Naive thymus-derived CD4-positive, alpha-beta T cell (primary cell): ENCODE measurements at places on chromosomes 4 and X. TPM values are rescaled to one million over a fixed set of nuclear protein-coding genes. Genes with fewer than 3 reads are reported as not detected.

GRCh38 chr4:13478707-13479106 is 5.4 kb downstream of the RAB28 start:
- peaks cover 9% of the 10 kb centered on the region for H3K4me1 ChIP-seq
- H3K4me3 ChIP-seq, result no peak overlapping the region
- DNase-seq, result no peak

The EDNRA gene
- polyA plus RNA-seq, result not detected

GRCh38 chrX:105190252-105190853 is 30.1 kb downstream of the TEX13A start:
- no peak for DNase-seq
- H3K27me3 ChIP-seq, result no peaks in the 10 kb centered on the region
- H3K27ac ChIP-seq, result no peak overlapping the region
- H3K36me3 ChIP-seq, result no peaks in the 10 kb centered on the region
- no peaks in the 10 kb centered on the region for H3K4me1 ChIP-seq

DNA sequence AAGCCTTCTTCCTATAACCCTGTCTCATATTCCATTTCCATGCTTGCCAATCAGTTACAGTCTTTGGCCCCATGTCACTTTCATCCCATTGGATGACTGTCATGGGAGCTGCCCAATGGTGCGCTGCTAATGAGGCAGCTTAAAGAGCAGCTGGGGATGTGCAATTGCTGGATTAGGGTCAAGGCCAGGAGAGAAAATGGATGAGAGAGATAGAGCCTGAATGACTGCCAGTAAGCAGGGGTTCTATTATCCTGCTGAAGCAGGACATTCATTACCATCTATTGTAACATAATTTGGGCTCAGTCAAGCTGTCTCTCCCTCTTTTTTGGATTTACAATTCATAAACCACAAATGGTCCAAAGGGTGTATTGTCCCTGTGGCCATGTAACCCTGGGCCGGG is 909.0 kb downstream of the CENPC start:
- no peak for DNase-seq
- no peak overlapping the region for H3K4me3 ChIP-seq
- no peaks in the 10 kb centered on the region for H3K36me3 ChIP-seq
- no peaks in the 10 kb centered on the region for H3K27me3 ChIP-seq
- H3K27ac ChIP-seq, result no peak overlapping the region

DNA sequence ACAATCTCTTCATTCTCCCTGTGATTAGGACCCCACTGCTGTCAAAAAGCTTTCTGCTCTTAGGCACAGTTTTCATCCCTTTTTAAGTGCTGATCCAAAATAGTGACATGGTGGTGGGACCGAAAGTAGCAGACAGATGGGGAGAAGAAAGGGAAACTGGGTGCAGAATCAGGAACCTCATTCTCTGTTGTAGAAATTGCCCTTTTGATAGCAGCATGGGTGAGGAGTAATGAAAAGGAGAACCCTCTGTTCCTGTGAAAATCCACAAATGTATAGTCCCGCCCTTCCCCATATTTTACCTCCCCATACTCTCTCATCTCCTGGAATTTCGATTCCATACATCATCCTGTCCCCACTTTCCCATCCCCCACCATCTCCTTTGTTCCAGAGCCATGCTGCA is 126.5 kb downstream of the STIM2 start:
- H3K4me1 ChIP-seq, result peaks cover 8% of the 10 kb centered on the region
- no peaks in the 10 kb centered on the region for H3K36me3 ChIP-seq
- no peak overlapping the region for H3K4me3 ChIP-seq
- no peaks in the 10 kb centered on the region for H3K27me3 ChIP-seq
- no peak overlapping the region for H3K27ac ChIP-seq

The TMEM156 gene
- 16.6 TPM for polyA plus RNA-seq

- no peaks in the 10 kb centered on the region for H3K27me3 ChIP-seq
- peaks cover 12% of the 10 kb centered on the region for H3K4me1 ChIP-seq
- H3K4me3 ChIP-seq, result peak overlapping the region; percentile 75
Measured at GRCh38 chrX:153793291-153793690, 884 bp downstream of the IDH3G start.

The PDGFC gene
- polyA plus RNA-seq, result not detected

The SHROOM4 gene
- polyA plus RNA-seq, result not detected

GRCh38 chrX:43314525-43314924 is 341.6 kb upstream of the MAOA start:
- DNase-seq, result no peak
- no peaks in the 10 kb centered on the region for H3K4me1 ChIP-seq
- no peaks in the 10 kb centered on the region for H3K36me3 ChIP-seq
- no peak overlapping the region for H3K4me3 ChIP-seq
- H3K27me3 ChIP-seq, result no peaks in the 10 kb centered on the region

DNA sequence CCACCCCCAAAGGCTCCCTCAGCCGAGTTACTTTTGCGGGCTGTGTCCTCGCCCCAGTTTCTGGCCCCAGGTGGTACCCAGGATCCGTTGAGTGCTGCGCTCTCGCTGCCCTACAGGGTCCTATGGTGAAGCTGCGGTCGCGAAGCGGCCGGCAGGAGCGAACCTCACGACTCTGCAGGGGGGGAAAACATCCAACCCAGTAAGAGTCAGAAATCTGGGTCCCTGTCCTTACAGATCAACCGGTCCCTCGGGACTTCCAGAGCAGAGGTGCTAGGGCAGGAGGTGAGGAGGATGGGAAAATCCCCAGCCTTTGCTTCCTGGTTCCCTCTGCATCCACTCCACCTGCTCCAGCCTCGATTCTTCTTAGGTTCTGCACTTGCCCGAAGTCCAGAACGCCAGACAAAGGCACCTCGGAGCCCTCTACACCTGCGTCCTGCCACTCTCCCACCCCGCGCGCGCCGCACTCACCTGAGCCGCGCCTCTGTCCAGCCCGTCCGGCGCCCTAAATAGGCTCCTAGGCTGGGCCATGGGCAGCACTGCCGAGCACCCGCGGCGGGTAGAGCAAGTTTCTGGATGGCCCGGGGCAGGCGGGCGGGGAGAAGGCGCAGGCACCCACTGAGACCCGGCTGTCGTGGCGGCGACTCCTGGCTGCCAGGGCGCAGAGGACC is at the start of gene HS3ST1:
HS3ST1 (minus strand) TSS at position 664 of the 668 bp plus-strand sequence. CDS start 28,889 bp downstream, outside the sequence.
- peaks cover 8% of the 10 kb centered on the region for H3K4me1 ChIP-seq
- peak; percentile 1 for DNase-seq
- H3K4me3 ChIP-seq, result peak within 1 kb of the TSS; percentile 43
- H3K27me3 ChIP-seq, result no peaks in the 10 kb centered on the region

The ETDA gene
- not detected for polyA plus RNA-seq

The ANK2 gene
- polyA plus RNA-seq, result not detected

The ARX gene
- polyA plus RNA-seq, result not detected

DNA sequence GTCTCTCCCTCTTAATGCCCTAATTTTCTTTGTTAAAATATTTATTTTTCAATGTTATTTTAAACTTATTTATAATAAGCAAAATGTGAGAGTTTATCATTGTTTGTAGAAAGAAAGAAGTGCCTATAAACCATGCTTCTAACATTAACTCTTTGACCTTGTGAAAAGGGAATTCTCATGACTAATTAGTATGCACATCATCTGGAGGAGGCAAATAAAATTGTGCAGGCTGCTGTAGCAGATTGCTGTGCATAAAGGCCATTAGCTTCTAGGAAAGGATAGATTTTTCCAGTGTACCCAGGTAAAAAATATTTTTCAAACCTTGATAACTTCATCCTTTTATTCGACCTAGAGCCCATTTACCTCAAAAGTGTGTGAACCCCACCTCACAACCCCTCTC is 84.6 kb upstream of the GUCY1A1 start:
- H3K27ac ChIP-seq, result no peak overlapping the region
- H3K4me3 ChIP-seq, result no peak overlapping the region
- no peaks in the 10 kb centered on the region for H3K4me1 ChIP-seq
- no peaks in the 10 kb centered on the region for H3K36me3 ChIP-seq

DNA sequence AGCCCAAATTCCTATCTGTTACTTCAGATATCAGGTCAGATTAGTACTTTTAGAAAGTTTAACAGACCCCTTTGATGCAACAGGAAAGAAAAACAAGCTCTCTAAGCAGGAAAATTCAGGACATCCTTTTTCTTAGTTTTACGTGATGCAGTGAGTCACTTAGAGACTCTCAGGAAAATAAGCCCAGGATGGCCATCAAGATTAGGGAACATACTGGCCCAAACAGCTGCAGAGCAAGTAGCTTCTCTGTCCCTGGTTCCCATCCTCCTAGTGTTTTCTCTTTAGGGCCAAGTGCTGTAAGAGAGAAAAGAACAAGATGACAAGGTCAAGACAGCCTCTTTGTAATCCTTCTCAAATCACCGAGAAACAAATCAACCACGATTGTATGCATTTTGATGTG is 219.1 kb downstream of the ZNF674 start:
- no peaks in the 10 kb centered on the region for H3K27me3 ChIP-seq
- no peak overlapping the region for H3K4me3 ChIP-seq
- no peak for DNase-seq
- H3K4me1 ChIP-seq, result no peaks in the 10 kb centered on the region

The RENBP gene
- 1.3 TPM for polyA plus RNA-seq

The UGT2B7 gene
- not detected for polyA plus RNA-seq

The TXK gene
- polyA plus RNA-seq, result 80.9 TPM

- no peaks in the 10 kb centered on the region for H3K36me3 ChIP-seq
- H3K27ac ChIP-seq, result no peak overlapping the region
- H3K4me1 ChIP-seq, result no peaks in the 10 kb centered on the region
Measured at GRCh38 chr4:42197341-42197740, 44.9 kb upstream of the BEND4 start.

GRCh38 chr4:3766036-3766784 is at the start of gene ADRA2C:
TSS of gene ADRA2C (plus strand) at chr4:3766385. CDS start at chr4:3766607, 222 bp downstream.
- H3K27ac ChIP-seq, result no peak within 1 kb of the TSS
- DNase-seq, result no peak
- H3K27me3 ChIP-seq, result no peaks in the 10 kb centered on the region
- H3K4me1 ChIP-seq, result no peaks in the 10 kb centered on the region

The TLR6 gene
- not detected for polyA plus RNA-seq

The PCDH19 gene
- not detected for polyA plus RNA-seq

The ODAPH gene
- polyA plus RNA-seq, result not detected

DNA sequence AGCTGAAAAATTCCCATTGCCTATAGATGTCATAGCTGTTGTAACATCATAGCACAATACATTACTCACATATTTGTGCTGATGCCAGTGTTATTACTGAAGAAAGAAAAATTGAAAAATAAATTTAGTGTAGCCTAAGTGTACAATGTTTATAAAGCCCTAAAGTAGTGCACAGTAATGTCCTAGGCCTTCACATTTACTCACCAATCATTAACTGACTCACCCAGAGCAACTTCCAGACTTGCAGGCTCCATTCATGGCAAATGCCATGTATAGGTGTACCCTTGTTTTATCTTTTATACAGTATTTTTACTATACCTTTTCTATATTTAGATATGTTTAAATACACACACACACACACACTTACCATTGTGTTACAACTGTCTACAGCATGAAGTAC is 265.4 kb upstream of the MAGEB18 start:
- H3K4me1 ChIP-seq, result no peaks in the 10 kb centered on the region
- no peaks in the 10 kb centered on the region for H3K36me3 ChIP-seq
- DNase-seq, result no peak
- no peak overlapping the region for H3K4me3 ChIP-seq

The FRMPD4 gene
- not detected for polyA plus RNA-seq

- no peak overlapping the region for H3K4me3 ChIP-seq
- H3K4me1 ChIP-seq, result no peaks in the 10 kb centered on the region
- H3K27ac ChIP-seq, result no peak overlapping the region
- no peak for DNase-seq
- H3K27me3 ChIP-seq, result no peaks in the 10 kb centered on the region
Measured at GRCh38 chr4:151223465-151223864, 53.5 kb upstream of the PRSS48 start.

The GPR119 gene
- not detected for polyA plus RNA-seq

GRCh38 chrX:121195719-121196118 is 148.3 kb downstream of the GLUD2 start:
- H3K27ac ChIP-seq, result no peak overlapping the region
- DNase-seq, result no peak
- no peaks in the 10 kb centered on the region for H3K27me3 ChIP-seq
- no peaks in the 10 kb centered on the region for H3K36me3 ChIP-seq
- H3K4me3 ChIP-seq, result no peak overlapping the region

The DRP2 gene
- polyA plus RNA-seq, result not detected

DNA sequence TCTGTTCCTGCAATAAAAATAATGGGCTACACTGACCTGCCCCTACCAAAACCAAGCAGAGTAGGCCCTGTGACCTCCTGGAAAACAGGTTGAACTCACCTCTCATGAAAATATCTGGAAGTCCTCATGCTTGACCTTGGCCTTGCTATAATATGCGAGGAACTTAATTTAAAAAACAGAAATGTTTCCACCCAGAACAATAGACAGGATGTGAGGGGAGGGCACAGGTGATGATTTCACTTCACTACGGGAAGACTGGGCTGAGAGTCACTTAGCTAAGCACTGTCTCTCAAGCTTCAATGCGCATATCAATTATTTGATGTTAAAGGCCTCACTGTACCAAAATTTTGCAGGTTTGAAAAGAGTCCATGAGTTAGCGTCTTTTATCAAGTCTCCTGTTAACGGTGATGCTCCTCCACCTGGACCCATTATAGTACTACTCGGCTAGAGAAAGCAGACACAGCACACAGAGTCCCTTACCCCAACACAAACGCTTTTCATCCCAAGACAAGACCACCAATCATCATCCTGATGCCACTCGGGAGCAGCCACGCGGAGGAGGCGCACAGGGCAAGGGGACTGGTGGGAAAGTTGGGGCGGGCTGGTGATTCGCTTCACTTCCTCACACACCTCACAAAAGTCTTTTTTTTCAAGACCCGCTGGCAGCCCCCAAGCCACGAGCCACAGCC is 25.9 kb downstream of the ZNF721 start:
- peaks cover 14% of the 10 kb centered on the region for H3K36me3 ChIP-seq
- H3K4me3 ChIP-seq, result peak overlapping the region; percentile 93
- no peaks in the 10 kb centered on the region for H3K27me3 ChIP-seq
- peaks cover 5% of the 10 kb centered on the region for H3K4me1 ChIP-seq
- H3K27ac ChIP-seq, result peak overlapping the region; percentile 92

GRCh38 chrX:79089896-79090584 is 54.4 kb upstream of the GPR174 start:
- no peaks in the 10 kb centered on the region for H3K36me3 ChIP-seq
- no peaks in the 10 kb centered on the region for H3K27me3 ChIP-seq
- peaks cover 1% of the 10 kb centered on the region for H3K4me1 ChIP-seq
- H3K4me3 ChIP-seq, result no peak overlapping the region
- DNase-seq, result no peak
- H3K27ac ChIP-seq, result no peak overlapping the region

The SCARB2 gene
- polyA plus RNA-seq, result 12.6 TPM

The NHS gene
- 0.02 TPM for polyA plus RNA-seq

- H3K4me1 ChIP-seq, result no peaks in the 10 kb centered on the region
- no peak overlapping the region for H3K4me3 ChIP-seq
- H3K27ac ChIP-seq, result no peak overlapping the region
Measured at GRCh38 chr4:25807102-25807728, 55.6 kb downstream of the SEL1L3 start.

The RHOH gene
- polyA plus RNA-seq, result 393 TPM

The RFC1 gene
- 56.2 TPM for polyA plus RNA-seq

GRCh38 chrX:69019073-69019890 is 146.0 kb downstream of the PJA1 start:
- no peak for DNase-seq
- no peaks in the 10 kb centered on the region for H3K4me1 ChIP-seq
- no peak overlapping the region for H3K4me3 ChIP-seq
- H3K36me3 ChIP-seq, result no peaks in the 10 kb centered on the region
- H3K27ac ChIP-seq, result no peak overlapping the region
